ENCODE measurements at places on chromosomes 13 and 19. TPM values are rescaled to one million over a fixed set of nuclear protein-coding genes. Genes with fewer than 3 reads are reported as not detected.

The KLHL26 gene
- 5.1 TPM for total RNA-seq

The TRPM4 gene
- total RNA-seq: 75.3 TPM

The LENG9 gene
- 3.4 TPM for total RNA-seq

The MBD3L3 gene
- not detected for total RNA-seq

The ZNF555 gene
- total RNA-seq: 13.9 TPM

The PCDH17 gene
- 40.2 TPM for total RNA-seq

The TRIM28 gene
- total RNA-seq: 457 TPM

The ICAM4 gene
- total RNA-seq: 0.36 TPM

The DCLK1 gene
- 1.6 TPM for total RNA-seq

The MPND gene
- total RNA-seq: 18.3 TPM

The CGB1 gene
- total RNA-seq: not detected

The MYO1F gene
- total RNA-seq: 3.2 TPM

The CEACAM6 gene
- total RNA-seq: not detected

The PDX1 gene
- 0.59 TPM for total RNA-seq

The ACER1 gene
- total RNA-seq: not detected

The MATK gene
- total RNA-seq: 10.9 TPM

The ZNF541 gene
- not detected for total RNA-seq

The IGLON5 gene
- total RNA-seq: 114 TPM

The ATP4B gene
- total RNA-seq: not detected

The ATP7B gene
- 19.3 TPM for total RNA-seq

The NAPSA gene
- not detected for total RNA-seq

The DAND5 gene
- 0.69 TPM for total RNA-seq

The CEACAM1 gene
- total RNA-seq: 9.3 TPM

The CFAP97D2 gene
- not detected for total RNA-seq

The RASAL3 gene
- 1.5 TPM for total RNA-seq

The FPR3 gene
- not detected for total RNA-seq

The ZMYM5 gene
- total RNA-seq: 17.3 TPM

Measured in endothelial cell (in vitro differentiated cells).